Brain (organoid and tissue), 16 donors: ENCODE measurements at places on chromosomes 2 and 18. TPM values are rescaled to one million over a fixed set of nuclear protein-coding genes. Genes with fewer than 3 reads are reported as not detected.

FAM161A gene
- polyA plus RNA-seq, result 5.3 TPM

LAMA1 gene
- polyA plus RNA-seq, result 0.32 TPM

POMC gene
- 2.5 TPM for polyA plus RNA-seq

WNT10A gene
- polyA plus RNA-seq, result 0.58 TPM

HRH4 gene
- not detected for polyA plus RNA-seq

ZBTB7C gene
- polyA plus RNA-seq, result 20.7 TPM

TXNDC2 gene
- 0.17 TPM for polyA plus RNA-seq

LOXHD1 gene
- polyA plus RNA-seq, result not detected

TCF23 gene
- polyA plus RNA-seq, result not detected

KCNE4 gene
- 3.6 TPM for polyA plus RNA-seq

NTSR2 gene
- polyA plus RNA-seq, result 18.4 TPM

NR4A2 gene
- 4.3 TPM for polyA plus RNA-seq

WDR7 gene
- polyA plus RNA-seq, result 19.7 TPM

KIDINS220 gene
- polyA plus RNA-seq, result 39.4 TPM

RGPD8 gene
- 1.0 TPM for polyA plus RNA-seq

TNP1 gene
- polyA plus RNA-seq, result not detected

ACVR1 gene
- 14.2 TPM for polyA plus RNA-seq

SPATS2L gene
- polyA plus RNA-seq, result 46.2 TPM

IRS1 gene
- polyA plus RNA-seq, result 2.0 TPM

DAPL1 gene
- not detected for polyA plus RNA-seq

CD207 gene
- 0.39 TPM for polyA plus RNA-seq

LCT gene
- not detected for polyA plus RNA-seq

PROKR1 gene
- not detected for polyA plus RNA-seq

SH2D6 gene
- polyA plus RNA-seq, result 1.8 TPM

ZNF516 gene
- 29.0 TPM for polyA plus RNA-seq

ZRANB3 gene
- polyA plus RNA-seq, result 1.8 TPM

SPATA3 gene
- polyA plus RNA-seq, result not detected

NABP1 gene
- 0.51 TPM for polyA plus RNA-seq

PXDN gene
- polyA plus RNA-seq, result 6.9 TPM

ITGAV gene
- 10.7 TPM for polyA plus RNA-seq

METTL4 gene
- 8.6 TPM for polyA plus RNA-seq

STARD6 gene
- 0.75 TPM for polyA plus RNA-seq

SKOR2 gene
- not detected for polyA plus RNA-seq

SH3RF3 gene
- polyA plus RNA-seq, result 2.3 TPM

RMND5A gene
- polyA plus RNA-seq, result 22.5 TPM

TRIB2 gene
- 29.5 TPM for polyA plus RNA-seq

KLHL41 gene
- polyA plus RNA-seq, result 0.29 TPM

CD226 gene
- polyA plus RNA-seq, result 0.12 TPM

CD302 gene
- 3.7 TPM for polyA plus RNA-seq

RESP18 gene
- polyA plus RNA-seq, result not detected

DPY30 gene
- polyA plus RNA-seq, result 108 TPM

SOCS6 gene
- polyA plus RNA-seq, result 3.3 TPM

HOXD10 gene
- polyA plus RNA-seq, result 17.2 TPM

LAMA3 gene
- 1.8 TPM for polyA plus RNA-seq

CTAGE1 gene
- polyA plus RNA-seq, result not detected

PLEKHB2 gene
- 61.9 TPM for polyA plus RNA-seq

ADCY3 gene
- 37.4 TPM for polyA plus RNA-seq

MYO5B gene
- polyA plus RNA-seq, result 17.7 TPM

RAB27B gene
- 0.17 TPM for polyA plus RNA-seq

ICA1L gene
- polyA plus RNA-seq, result 8.8 TPM

TWIST2 gene
- not detected for polyA plus RNA-seq

PRSS56 gene
- polyA plus RNA-seq, result not detected

RIT2 gene
- 8.6 TPM for polyA plus RNA-seq

HOXD12 gene
- polyA plus RNA-seq, result 1.3 TPM
